ENCODE measurements at places on chromosomes 4 and X.

DNA sequence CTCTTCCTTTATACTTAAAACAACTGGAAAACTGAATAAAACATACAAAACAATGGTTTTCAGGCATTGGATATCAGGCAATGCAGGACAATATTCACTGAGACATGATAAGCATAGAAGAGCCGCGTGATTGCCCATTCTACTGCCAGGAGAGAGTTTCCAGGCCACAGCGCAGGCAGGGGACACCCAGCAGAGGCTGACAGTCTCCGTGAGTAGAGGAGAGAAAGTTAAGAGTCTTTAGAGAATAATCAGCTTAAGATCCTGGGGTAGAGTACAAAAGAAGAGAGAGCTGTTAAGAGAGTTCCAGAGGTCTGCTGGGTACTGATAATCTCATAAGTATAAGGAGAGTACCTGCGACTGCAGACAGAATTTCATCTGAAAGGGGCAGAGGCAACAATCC is 18.4 kb upstream of the FRAS1 start:
- DNase-seq: no peak

DNA sequence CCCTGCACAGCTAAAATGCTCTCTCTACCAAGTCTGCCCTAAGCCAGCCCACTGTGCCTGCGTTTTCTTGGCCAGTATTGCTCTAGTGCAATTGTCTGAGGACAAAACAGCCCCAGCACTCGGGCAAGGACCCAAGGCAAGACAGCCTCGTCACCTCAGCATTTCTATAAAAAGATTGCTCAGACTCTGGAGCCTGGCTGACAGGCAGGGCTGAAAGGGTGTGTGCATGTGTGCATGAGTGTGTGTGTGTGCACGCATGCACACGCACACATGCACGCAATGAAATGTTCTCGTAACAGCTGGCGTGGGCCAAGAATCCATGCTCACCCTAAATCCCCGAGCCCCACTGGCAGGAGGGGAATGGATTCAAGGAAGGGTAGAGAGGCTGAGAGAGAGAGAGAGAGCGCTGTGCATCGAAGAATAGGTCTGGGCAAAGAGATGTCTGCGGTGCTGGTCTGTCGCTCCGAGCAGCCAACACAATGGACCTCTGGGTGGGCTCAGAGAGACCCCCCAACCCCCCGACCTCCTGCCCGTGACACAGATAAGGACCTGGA is 579.2 kb downstream of the BCOR start:
- DNase-seq: no peak

DNA sequence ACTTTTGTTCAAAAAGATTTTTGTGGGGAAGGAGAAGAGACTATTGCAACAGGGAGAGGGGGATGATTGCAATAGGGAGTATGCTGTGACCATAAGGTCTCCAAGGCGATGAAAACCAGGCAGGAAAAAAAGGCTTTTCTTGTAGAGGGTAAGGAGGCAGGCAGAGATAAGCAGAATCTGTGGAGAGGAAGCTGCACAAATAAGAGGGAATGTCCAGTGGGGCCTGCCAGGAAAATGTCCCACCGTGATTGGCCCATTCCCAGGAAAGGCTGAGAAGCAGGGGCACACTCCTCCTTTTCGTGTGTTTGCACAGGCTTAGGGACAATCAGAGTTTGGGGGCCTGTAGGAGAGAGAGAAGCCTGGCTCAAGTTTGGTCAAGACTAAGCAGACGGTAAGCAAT is 29.1 kb downstream of the SPACA5 start:
- DNase-seq: no peak

- no peak for DNase-seq
Observed at GRCh38 chr4:39486221-39486804, 27.5 kb downstream of the LIAS start.

GRCh38 chr4:83456184-83456501 is 285 bp downstream of the MRPS18C start:
- no peak for DNase-seq

DNA sequence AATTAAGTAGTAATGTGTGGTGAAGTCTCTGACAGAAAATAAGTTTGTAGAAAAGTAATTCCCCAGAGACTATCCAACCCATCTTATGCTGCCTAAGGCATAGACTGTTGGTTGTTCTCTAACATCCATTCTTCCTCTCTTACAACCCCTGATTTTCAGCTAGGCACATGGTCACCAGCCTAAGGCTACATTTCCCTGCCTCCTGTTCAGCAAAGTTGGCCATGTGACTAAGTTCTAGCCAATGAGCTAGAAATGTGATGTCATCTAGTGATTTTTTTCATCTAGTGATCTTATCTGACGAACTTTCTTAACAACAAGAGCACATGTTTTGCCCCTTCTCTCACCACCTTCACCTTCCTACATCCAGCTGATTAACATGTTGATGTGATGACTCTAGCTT is 102.3 kb upstream of the S100G start:
- no peak for DNase-seq

DNA sequence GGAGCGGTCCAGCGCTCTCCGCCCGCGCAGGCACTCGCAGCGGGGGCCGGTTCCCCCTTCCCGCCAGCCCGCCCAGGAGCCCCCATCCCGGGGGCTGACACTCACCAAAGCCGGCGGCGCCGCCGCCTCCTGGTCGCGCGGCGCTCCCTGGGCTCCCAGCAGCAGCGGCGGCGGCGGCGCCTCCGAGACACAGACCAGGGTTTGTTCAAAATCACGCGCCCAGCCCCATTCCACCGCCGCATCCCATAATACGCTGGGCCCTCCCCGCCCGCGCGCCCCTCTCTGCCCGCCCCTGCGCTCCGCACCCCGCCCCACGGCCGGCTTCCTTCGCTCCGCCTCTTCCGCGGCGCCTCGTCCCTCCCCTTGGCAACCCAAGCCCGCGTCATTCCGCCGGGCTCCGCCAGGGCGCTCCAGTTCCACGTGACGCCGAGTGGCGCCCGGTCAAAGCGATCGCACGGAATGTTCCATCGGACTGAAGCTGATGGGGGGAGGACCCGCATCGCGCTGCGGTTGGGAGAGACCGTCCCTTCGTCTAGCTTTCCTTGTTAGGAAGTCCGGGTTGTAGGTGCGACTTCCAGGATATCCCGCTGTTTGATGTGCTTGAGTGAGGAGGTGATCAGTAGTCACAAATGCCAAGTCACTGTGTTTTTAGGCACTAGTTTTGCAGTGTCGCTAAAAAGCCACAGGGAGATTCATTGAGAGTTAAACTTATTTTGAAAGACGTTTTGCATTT is 2.2 kb upstream of the LIN54 start:
- DNase-seq: peak; percentile 96

DNA sequence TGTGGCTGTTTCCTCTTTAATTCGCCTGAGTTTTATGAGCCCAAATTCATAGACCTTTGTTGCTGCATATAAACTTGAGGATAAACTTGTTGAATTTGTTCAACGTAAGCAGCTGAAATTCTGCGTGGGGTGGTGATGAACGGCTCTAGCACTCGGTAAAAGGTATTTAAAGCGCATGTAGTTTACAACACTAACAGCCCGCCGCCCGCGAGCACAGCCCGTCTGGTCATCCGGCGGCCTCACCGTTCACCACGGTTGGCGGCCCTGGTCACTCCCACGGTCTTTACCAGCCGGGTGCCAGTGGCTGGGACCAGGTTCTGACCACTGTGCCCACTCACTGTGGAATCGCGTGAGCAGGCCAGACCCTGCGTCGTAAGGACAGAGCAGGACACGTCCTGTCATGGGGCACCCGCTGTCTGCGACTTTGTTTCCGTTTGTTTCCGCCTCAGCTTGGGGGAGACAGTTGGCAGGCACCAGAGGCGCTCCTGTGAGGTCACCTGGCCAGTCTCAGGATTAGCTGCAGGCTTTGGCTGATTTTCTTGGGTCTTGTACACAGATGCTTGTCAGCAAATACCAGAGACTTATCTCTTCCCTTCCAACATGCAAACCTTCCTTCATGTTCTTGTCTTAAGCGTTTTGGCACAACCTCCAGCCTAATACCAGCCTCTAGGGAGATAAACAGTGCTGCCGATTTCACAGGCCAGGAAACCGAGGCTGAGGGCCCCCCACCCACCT is 36.8 kb upstream of the SPON2 start:
- DNase-seq: no peak
